ENCODE measurements at places on chromosomes 4 and X.

GRCh38 chr4:3091464-3091863, 17.0 kb downstream of the HTT start:
- DNase-seq, result no peak

GRCh38 chr4:972651-973424, 531 bp downstream of the DGKQ start:
- peak; percentile 31 for DNase-seq

DNA sequence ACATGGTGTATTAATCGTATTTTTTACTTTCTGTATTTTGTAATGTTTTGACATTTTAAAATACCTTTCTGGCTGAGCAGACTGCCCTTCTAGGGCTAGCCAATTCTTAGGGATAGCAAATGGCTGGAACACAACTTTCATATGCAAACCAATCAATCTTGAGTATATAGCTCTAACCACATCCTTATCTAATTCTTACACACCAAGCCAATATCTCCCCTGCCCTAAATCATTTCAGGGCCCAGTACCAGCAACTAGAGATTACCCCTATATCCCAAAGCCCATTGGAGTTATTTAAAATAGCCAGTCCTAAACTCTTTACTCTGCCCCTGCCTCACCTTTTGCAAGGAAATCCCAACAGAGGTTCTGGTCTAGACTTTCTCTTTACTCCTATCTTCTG, 58.3 kb downstream of the INTS12 start:
- no peak for DNase-seq

- no peak for DNase-seq
Measured at GRCh38 chr4:103060453-103061148, 16.0 kb downstream of the SLC9B2 start.

DNA sequence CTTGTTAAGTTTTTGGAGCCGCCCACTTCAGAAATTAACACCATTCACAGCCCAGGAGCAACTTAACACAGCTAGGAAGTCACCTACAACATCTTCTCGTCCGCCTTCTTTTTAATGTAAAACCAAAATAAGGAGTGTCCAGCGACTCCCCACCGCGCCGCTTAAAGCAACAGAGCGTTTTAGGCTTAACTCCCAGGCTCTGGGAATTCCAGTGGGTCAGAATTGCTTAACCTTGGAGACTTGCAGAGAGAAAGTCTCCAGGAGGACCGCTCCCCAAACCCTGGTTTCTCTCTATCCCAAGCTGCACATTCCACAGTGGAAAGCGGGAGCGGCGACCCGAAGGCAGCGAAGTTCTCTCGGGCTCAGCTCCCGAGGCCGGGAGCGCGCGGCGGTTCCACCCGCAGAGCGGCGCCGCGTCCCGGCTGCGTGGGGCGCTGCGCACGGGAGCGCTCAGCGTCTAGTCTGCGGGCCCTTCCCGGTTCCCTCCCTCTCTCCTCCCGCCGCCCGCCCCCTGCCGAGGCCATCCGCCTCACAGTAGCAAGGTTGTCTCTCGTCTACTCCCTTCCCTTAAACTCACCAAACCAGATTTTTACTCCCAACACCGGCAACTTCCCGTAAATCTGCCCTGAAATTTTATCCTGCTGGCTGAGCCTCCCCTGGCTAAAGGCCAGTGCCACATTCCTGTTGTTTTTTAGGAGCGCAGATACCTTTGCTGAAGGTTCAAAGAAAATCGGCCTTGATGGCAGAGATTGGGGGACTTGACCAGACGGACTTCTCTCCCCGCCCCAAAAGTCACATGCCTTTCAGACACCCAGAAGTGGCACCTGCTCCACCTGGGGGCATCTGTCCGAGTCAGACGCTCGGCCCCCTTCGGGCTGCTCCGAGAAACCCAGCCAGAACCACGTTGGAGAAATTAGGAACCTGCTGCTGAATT, at the start of gene RBM47:
RBM47 (minus strand) TSS at position 464 of the 934 bp plus-strand sequence. CDS start 190,971 bp downstream, outside the sequence.
- DNase-seq, result no peak

- DNase-seq, result no peak
Measured at GRCh38 chr4:127533028-127533700, 99.6 kb upstream of the INTU start.

GRCh38 chr4:167234316-167234881, at the start of gene SPOCK3:
SPOCK3 (minus strand) TSS chr4:167234494.
- no peak for DNase-seq

- DNase-seq, result no peak
Measured at GRCh38 chr4:71689822-71690221, 94.1 kb downstream of the GC start.
